ENCODE measurements at places on chromosomes 4 and X. TPM values are rescaled to one million over a fixed set of nuclear protein-coding genes. Genes with fewer than 3 reads are reported as not detected.

Gene MID1
- total RNA-seq = 11.5 TPM

Gene F8A3
- 1.4 TPM for total RNA-seq

Gene CBR4
- total RNA-seq = 39.2 TPM

Gene INTU
- 34.1 TPM for total RNA-seq

Gene ADAM29
- total RNA-seq = 1.4 TPM

Gene FGB
- not detected for total RNA-seq

Gene SETD7
- 20.3 TPM for total RNA-seq

Gene UBL4A
- total RNA-seq = 35.1 TPM

Gene GYPE
- total RNA-seq = 0.23 TPM

Gene USP38
- 27.7 TPM for total RNA-seq

Gene TLR2
- total RNA-seq = 1.6 TPM

Gene HSFX2
- total RNA-seq = 1.4 TPM

Gene PPP1R2C
- total RNA-seq = not detected

Gene HERC5
- 3.5 TPM for total RNA-seq

Gene STS
- 11.5 TPM for total RNA-seq

Gene ZAR1
- total RNA-seq = 0.23 TPM

Gene JCHAIN
- not detected for total RNA-seq

Gene FGF5
- 0.69 TPM for total RNA-seq

Gene LINC00632
- total RNA-seq = 79.8 TPM

Gene TRPC5OS
- total RNA-seq = 0.23 TPM

Gene KLHL4
- 9.5 TPM for total RNA-seq

Gene UXT
- total RNA-seq = 42.7 TPM

Gene FATE1
- not detected for total RNA-seq

Gene STOX2
- 60.4 TPM for total RNA-seq

Gene TIGD4
- total RNA-seq = 7.2 TPM

Gene DNAAF6
- total RNA-seq = 0.92 TPM

Gene C4orf36
- 3.2 TPM for total RNA-seq

Gene ARR3
- total RNA-seq = not detected
